ENCODE measurements at places on chromosomes 6 and 20.

DNA sequence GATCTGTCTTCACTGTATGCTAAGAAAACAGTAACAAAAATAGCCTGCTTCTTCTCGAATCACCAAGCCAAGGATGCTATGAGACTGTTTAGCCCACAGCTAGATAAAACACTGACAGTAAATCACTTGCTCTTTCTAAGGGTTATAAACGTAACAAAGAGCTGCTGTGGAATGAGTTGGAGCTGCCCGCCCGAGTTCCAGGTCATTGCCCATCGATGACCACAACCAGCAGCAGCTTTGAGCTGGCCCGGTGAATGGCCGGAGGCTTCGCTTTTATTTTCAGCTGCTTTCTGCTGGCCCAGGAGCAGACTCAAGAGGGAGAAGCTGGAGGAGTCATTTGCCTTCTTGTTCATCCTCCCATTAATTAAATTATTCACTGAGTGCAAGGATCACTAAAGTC is 82.2 kb upstream of the CDH4 start:
- peak; percentile 71 for DNase-seq

GRCh38 chr20:37235065-37235464 is 26.5 kb downstream of the GHRH start:
- no peak for DNase-seq

DNA sequence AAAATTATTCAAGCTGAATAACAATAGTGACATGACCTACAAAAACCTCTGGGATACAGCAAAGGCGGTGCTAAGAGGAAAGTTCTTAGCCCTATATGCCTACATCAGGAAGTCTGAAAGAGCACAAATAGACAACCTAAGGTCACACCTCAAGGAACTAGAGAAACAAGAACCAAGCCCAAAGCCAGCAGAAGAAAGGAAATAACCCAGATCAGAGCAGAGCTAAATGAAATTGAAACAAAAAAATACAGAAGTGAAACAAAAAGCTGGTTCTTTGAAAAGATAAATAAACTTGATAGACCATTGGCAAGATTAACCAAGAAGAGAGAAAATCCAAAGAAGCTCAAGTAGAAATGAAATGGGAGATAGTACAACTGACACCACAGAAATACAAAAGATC is 47.6 kb upstream of the NOTCH4 start:
- DNase-seq = no peak

DNA sequence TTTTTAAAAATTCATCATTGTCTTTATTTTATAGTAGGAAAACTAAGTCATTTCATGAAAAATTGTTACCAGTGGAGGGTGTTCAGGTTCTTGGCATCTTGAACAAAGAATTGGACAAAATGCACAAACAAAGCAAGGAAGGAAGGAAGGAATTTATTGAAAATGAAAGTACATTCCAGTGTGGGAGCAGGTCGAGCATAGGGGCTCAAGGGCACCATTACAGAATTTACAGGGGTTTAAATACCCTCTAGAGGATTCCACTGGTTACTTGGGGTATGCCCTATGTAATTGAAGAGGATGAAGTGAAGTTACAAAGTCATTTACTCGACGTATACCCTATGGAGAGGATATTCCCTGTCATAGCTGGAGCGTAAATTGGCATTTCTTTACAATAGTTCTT is 37.4 kb upstream of the HDAC2 start:
- no peak for DNase-seq

DNA sequence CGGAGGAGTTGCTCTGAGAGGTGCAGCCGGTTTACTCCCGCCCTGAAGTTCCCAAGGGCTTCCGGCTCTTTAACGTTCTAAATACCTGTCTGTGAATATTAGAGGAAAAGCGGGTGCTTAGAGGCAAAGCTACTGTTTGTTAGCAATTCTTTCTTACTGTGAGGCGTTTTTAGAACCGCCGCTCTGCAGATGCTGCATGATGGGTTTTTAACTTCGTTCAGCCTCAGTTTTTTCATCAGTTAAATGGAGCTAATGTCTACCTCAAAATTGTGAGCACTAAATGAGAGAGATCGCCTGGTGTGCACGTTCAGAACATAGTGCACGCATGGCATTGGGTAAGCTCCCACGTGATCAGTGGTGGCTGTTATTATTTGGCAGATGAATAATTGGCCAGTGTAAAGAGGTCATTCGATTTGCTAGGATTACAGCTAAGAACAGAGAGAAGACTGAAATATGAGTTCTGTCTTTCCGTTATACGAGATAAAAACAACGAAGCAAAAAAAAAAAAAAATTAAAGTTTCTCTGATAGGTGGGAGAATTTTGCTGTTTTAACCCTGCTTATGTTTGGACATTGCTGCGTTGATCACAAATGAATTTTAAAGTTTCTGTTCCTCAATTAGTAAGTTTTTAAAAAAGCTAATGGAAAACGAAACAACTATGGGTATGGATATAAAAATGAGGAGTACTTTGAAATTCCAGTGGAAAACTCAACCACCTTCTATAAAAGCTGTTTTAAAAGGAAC is 660 bp upstream of the TFB1M start:
- DNase-seq = peak; percentile 68

- DNase-seq = no peak
Measured at GRCh38 chr6:118860880-118861279, 33.1 kb upstream of the ASF1A start.

Data from RCC 7860 (cell line).